ENCODE measurements at places on chromosomes 2 and 18. TPM values are rescaled to one million over a fixed set of nuclear protein-coding genes. Genes with fewer than 3 reads are reported as not detected.
A peak's percentile ranks its signal among the peaks of the same experiment; 100 is the strongest.

GRCh38 chr18:79424008-79424565 lies 28.4 kb downstream of the NFATC1 start:
- H3K36me3 ChIP-seq = no peaks in the 10 kb centered on the region
- H3K4me1 ChIP-seq = no peaks in the 10 kb centered on the region
- H3K27ac ChIP-seq = no peak overlapping the region
- H3K4me3 ChIP-seq = no peak overlapping the region

DNA sequence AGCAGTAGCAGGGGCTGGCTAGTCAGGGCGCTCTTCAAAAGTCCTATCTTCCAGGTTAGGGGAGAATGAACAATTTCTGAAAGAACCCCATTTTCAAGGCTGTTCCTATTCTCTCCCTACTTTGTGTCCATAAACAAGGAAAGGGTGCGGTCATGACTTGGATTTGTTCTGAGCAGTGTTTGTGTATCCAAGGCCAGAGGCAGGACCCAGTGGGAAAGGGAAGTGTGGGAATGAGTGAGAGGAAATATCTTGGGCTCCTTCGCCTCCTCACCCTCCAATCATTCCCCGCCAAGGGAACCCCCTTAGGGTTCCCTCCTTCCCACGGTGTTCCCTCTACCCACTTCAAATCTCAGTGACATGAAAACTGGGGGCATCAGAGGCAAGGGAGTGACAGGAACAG lies 25.5 kb upstream of the SPTBN1 start:
- DNase-seq = no peak
- no peaks in the 10 kb centered on the region for H3K27me3 ChIP-seq
- H3K4me1 ChIP-seq = no peaks in the 10 kb centered on the region
- no peak overlapping the region for H3K4me3 ChIP-seq
- no peaks in the 10 kb centered on the region for H3K36me3 ChIP-seq

DNA sequence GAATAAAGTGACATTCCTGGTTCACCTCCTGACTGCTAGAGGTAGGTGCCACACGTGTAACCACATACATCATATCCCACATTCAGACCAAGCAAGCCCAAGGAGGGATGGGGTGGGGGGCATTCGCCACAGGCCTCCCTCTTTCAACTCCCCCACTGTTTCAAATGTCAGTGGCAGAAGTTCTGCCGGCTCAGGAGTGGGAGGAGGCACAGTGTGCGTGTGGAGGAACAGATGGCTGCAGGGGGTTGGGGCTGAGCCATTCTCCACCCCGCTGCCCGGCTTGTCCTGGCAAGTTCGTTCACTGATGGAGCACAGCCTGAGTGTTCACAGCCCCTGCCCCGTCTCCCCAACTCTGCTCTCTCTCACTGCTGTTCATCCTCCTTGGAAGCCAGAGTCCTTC lies 75.4 kb upstream of the TANC1 start:
- H3K36me3 ChIP-seq = no peaks in the 10 kb centered on the region
- H3K4me1 ChIP-seq = no peaks in the 10 kb centered on the region
- H3K27me3 ChIP-seq = no peaks in the 10 kb centered on the region

- no peaks in the 10 kb centered on the region for H3K27me3 ChIP-seq
- no peak overlapping the region for H3K4me3 ChIP-seq
- no peak for DNase-seq
- H3K4me1 ChIP-seq = no peaks in the 10 kb centered on the region
- H3K36me3 ChIP-seq = no peaks in the 10 kb centered on the region
Measured at GRCh38 chr18:73733806-73734314, 413.8 kb downstream of the FBXO15 start.

GRCh38 chr2:36395866-36396265 lies 40.3 kb downstream of the CRIM1 start:
- no peaks in the 10 kb centered on the region for H3K4me1 ChIP-seq
- H3K36me3 ChIP-seq = no peaks in the 10 kb centered on the region
- H3K27ac ChIP-seq = no peak overlapping the region
- H3K4me3 ChIP-seq = no peak overlapping the region
- no peaks in the 10 kb centered on the region for H3K27me3 ChIP-seq
- no peak for DNase-seq

DNA sequence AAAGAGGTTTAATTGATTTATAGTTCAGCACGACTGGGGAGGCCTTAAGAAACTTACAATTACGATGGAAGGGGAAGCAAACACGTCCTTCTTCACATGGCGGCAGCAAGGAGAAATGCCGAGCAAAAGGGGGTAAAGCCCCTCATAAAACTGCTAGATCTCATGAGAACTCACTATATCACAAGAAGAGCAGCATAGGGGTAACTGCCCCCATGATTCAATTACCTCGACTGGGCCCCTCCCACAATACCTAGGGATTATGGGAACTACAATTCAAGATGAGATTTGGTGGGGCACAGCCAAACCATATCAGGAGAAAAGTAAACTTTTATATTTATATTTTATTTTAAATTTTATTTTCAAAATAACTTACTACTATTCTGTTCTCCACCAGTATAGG lies 272.0 kb downstream of the MYCN start:
- no peaks in the 10 kb centered on the region for H3K27me3 ChIP-seq
- no peak overlapping the region for H3K4me3 ChIP-seq
- H3K36me3 ChIP-seq = no peaks in the 10 kb centered on the region
- DNase-seq = no peak
- no peak overlapping the region for H3K27ac ChIP-seq

GRCh38 chr2:85173909-85174308 lies 40.7 kb downstream of the TCF7L1 start:
- no peaks in the 10 kb centered on the region for H3K4me1 ChIP-seq
- no peak for DNase-seq
- H3K27me3 ChIP-seq = no peaks in the 10 kb centered on the region
- no peak overlapping the region for H3K4me3 ChIP-seq
- no peaks in the 10 kb centered on the region for H3K36me3 ChIP-seq

DNA sequence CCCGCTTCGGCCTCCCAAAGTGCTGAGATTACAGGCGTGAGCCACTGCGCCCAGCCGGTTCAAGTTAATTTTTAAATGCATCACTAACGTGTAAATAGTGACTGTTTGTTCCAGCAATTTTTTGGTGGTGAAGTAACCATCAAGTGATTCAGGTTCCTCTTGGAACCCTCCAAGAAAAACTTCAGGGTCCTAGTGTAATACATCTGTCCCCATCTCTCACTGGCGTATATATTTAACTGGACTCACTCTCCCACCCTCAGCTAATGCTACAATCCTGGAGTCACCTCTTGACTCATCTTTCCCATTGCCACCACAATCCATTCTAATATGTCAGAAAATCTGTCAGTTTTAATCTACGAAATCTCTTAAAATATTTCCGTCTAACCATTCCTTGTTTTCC lies 10.3 kb downstream of the SULT1C4 start:
- no peak overlapping the region for H3K4me3 ChIP-seq
- DNase-seq = no peak
- no peaks in the 10 kb centered on the region for H3K4me1 ChIP-seq
- no peaks in the 10 kb centered on the region for H3K27me3 ChIP-seq
- no peak overlapping the region for H3K27ac ChIP-seq

OSR1 gene
- 47.9 TPM for total RNA-seq

DES gene
- 1,742 TPM for total RNA-seq

GRCh38 chr2:150465703-150466569 lies 21.5 kb downstream of the RND3 start:
- no peak for DNase-seq
- no peaks in the 10 kb centered on the region for H3K36me3 ChIP-seq
- H3K4me3 ChIP-seq = no peak overlapping the region
- no peaks in the 10 kb centered on the region for H3K27me3 ChIP-seq

DDX18 gene
- total RNA-seq = 33.2 TPM

DNA sequence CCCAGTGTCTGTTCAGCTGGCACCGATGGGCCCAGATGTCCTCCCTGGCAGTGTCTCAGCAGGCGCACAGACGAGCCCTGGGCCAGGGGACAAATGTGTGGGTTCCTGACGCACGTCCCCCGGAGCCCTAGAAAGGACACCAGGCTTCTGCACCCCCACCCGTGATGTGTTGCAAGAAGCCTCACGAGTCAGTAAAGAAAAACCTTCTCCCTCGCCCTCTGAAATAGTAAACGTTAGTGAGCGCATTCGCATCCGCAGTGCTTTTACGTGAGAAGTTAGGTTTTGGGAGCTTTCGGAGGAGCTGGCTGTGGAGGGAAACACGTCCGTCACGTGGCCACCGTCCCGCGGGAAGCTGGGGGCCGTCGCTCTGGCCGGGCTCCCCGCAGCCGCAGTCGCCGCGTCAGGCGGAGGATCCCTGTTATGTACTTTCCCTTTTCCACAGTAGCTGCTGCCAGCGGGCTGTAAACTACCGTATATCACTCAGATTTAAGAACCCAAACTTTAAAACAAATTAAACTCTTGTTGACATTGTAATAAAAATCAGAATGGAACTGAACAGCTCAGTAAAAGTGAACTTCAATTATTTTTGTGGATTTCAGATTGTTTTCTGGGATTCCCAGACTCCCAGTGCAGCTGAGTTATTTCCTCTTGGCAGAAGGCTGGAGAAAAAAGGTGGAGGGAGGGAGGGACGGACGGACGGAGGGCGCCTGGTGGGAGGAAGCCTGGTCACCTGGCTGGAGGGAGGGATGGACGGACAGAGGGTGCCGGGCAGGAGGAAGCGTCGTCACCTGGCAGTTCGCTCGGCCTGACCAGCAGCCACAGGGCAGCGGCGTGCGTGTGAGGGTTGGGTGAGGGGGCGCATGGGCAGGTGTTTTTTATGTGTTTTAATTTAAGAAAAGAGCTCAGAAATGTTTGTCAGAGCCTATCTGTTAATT lies 112.1 kb downstream of the NFATC1 start:
- DNase-seq = peak; percentile 72
- H3K4me1 ChIP-seq = peaks cover 4% of the 10 kb centered on the region
- peak overlapping the region; percentile 77 for H3K27ac ChIP-seq
- H3K4me3 ChIP-seq = peak overlapping the region; percentile 24
- no peaks in the 10 kb centered on the region for H3K36me3 ChIP-seq

ELAC1 gene
- 16.0 TPM for total RNA-seq

GRCh38 chr2:159053161-159054031 lies 85.0 kb downstream of the TANC1 start:
- H3K27ac ChIP-seq = no peak overlapping the region
- no peaks in the 10 kb centered on the region for H3K4me1 ChIP-seq
- DNase-seq = no peak
- H3K36me3 ChIP-seq = no peaks in the 10 kb centered on the region

NPPC gene
- total RNA-seq = 6.4 TPM

GRCh38 chr2:48137829-48138228 lies 231.5 kb upstream of the FBXO11 start:
- no peaks in the 10 kb centered on the region for H3K27me3 ChIP-seq
- DNase-seq = no peak

GRCh38 chr2:236545248-236545658 lies 24.4 kb upstream of the ACKR3 start:
- DNase-seq = no peak
- H3K4me3 ChIP-seq = no peak overlapping the region
- H3K27me3 ChIP-seq = no peaks in the 10 kb centered on the region
- H3K27ac ChIP-seq = no peak overlapping the region
